Lung microvascular endothelial cell (primary cell): ENCODE measurements at places on chromosomes 7 and 10.

DNA sequence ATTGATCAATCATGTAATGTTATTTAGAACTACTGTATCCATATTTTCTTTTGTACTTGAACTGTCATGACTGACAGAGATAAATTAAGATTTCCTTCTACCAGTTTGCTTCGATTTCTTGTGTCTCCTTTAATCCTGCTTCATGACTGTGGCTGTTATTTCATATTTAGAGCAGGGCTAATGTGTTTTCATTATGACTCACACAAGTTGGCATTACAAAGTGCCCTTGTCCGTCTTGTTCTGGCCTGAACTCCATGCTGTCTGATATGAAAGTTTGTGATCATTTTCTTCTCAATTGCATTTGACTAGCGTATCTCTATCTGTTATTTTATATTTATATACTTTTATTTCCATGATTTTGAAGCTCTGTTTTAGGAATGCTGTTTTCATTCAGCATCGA lies 344.1 kb upstream of the PRKCQ start:
- DNase-seq: no peak

DNA sequence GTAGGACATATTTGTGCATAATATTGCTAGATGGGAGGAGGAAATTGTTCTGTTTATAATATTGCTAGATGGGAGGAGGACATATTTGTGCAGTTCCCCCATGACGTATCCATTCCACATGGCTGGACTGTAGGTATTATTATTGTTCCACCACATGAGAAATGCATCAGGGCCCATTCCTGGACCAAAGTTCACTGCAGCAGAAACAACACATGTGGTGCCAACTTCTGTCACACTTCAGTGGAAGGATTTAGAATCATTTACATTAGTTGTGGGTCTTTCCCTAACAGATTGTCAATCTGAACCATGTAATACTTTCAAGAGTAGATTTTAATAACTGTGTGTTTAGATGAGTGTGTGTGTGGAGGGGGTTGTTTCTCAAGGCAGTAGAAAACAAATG lies 32.7 kb upstream of the MACC1 start:
- DNase-seq: no peak

- no peak for DNase-seq
Observed at GRCh38 chr7:16271990-16272665, 149.2 kb downstream of the CRPPA start.

DNA sequence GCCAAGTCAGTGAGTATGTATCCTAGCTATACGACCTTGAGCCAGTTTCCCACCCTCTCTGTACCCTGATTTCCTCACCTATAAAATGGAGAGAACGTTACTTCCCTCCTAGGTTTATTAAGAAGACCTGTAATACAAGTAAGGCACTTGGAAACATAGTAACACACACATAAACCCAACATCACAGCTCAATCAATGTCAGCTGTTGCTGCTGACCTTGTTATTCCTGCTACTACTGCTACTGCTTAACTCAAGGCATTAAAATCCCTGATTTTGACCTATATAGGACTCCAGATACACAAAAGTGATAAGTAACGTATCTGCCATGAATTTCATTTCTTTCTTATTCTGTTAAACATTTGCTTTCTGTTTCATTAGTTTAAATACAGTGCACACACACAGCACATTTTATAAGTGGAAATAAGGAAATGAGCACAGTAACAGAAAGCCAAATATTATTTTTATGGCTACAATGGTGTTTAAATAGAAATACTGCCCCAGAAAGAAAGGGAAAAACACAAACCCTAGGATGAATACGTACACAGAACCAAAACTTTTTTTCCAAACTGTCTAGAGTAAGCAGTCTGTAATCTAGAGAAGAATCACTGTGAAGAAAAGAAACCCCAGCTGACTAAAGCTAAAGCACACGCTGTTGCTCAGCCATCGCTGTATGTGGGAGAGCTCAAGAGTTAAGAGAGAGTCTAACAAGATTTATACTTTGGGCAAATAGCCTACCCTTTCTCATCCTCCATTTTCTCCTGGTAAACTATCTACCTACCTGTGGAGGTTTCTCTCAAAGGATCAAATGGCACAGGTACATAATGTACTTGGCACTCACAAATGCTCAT lies 19.0 kb downstream of the NAPEPLD start:
- DNase-seq: no peak

DNA sequence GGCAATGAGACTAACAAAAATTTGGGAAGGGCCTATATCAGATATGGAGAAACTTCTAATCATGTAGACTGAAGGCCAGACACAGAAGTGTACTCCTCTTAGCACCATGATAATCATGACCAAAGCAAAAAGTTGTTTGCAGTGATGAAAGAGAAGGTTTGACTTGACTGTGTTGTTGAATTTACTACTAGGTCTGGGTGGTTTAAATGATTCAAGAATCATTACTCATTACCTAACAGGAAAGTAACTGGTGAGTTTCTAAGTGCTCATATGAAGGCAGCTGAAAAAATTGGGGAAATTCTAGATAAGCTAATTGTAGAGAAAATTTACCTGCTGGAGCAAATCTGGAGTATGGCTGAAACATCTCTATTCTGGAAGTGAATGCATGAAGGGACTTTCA lies 451.5 kb upstream of the SORCS1 start:
- DNase-seq: no peak

DNA sequence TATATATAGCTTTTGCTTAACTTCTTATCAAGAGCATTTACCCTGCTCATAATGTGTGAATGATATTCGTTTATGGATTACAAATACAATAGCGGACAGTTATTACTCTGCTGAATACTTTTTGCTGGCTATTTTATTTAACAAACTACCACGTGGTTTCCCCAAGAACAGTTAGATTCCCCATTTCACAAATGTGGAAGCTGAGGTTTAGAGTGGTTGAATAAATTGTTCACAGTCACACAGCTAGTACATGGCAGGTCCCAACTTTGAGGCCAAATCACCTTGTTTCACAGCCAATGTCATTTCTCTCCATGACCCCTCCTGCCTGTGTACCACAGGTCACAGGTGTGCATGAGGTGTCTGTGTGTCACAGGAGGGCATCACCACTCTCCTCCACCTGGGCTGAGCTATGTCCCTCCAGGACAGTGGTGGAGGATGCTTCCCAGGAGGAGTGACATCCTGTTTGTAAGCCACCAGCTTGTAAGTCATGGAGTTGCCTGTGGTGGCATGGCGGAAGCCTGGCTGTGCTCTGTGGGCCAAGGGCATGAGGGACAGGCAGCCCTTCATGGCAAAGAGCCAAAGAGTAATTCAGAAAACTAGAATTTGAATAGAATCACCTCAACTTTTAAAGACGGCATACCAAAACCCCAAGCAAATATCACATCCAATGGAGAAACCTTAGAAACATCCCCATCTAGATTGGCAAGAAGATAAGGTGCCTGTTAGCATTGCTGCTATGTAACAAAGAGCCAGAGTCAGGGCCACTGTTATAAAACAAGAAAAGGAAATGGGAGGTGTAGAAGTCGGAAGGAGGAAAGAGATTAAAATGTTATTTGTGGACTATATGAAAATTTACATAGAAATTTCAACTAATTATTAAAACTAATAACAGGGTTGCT lies 51.9 kb downstream of the AOC1 start:
- no peak for DNase-seq

DNA sequence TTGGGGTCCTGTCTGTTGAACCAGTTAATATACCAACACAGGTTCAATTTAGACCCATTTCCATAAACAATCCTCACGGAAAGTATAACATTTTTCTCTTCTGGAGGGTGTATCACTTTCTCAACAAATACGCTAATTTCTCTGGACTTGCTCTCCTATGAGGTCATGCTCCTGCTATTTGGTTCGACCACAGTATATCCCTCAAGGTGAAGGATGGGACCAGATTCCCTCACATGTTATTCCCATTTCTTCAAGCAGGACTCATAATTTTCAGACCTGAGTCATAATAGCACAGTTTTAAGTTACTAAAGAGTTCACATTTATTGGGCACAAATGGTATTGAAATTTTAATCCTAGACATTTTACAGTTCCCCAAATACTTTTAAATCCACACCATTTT lies 57.2 kb downstream of the ADAM12 start:
- no peak for DNase-seq

DNA sequence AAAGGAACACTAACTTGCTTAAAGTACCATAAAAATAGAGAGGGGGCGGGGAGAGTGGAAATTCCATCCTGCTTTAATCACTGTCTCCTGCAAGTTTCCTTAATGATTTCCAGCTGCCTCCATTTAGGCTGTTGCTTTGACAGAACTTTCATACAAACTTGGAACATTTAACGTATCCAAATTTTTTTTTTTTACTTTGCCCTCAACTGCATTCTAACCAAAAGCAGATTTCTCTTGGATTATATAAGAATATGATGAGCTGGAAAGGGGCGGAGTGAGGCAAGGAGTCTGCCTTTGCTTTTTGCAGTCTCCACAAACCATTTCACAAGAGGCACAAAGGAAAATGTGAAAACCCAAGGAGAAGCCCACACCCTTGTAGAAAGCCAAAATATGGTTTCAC lies 46.6 kb upstream of the COL1A2 start:
- peak; percentile 31 for DNase-seq

GRCh38 chr7:40570223-40570622 lies 435.4 kb downstream of the SUGCT start:
- no peak for DNase-seq

DNA sequence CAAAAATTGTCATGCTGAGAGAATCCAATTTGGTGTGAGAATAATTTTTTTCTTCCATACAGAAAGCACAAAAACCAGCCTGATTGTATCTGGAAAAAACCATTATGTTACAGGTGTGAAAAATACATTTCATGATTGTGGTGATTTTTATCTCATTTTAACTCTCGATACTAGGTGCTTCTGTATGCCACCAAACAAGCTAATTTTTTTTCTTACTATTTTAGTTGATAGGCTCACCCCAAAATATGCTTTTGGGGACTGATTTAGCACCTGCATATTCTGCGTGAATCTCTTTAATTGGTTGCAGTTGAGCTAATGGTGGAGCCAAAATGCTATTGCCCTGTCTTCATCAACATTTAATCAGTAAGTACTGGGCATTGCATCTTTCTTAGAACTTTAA lies 1.9 kb downstream of the DMTF1 start:
- DNase-seq: no peak
